HCT116 (cell line): ENCODE measurements at places on chromosomes 3 and 15. TPM values are rescaled to one million over a fixed set of nuclear protein-coding genes. Genes with fewer than 3 reads are reported as not detected.

DNA sequence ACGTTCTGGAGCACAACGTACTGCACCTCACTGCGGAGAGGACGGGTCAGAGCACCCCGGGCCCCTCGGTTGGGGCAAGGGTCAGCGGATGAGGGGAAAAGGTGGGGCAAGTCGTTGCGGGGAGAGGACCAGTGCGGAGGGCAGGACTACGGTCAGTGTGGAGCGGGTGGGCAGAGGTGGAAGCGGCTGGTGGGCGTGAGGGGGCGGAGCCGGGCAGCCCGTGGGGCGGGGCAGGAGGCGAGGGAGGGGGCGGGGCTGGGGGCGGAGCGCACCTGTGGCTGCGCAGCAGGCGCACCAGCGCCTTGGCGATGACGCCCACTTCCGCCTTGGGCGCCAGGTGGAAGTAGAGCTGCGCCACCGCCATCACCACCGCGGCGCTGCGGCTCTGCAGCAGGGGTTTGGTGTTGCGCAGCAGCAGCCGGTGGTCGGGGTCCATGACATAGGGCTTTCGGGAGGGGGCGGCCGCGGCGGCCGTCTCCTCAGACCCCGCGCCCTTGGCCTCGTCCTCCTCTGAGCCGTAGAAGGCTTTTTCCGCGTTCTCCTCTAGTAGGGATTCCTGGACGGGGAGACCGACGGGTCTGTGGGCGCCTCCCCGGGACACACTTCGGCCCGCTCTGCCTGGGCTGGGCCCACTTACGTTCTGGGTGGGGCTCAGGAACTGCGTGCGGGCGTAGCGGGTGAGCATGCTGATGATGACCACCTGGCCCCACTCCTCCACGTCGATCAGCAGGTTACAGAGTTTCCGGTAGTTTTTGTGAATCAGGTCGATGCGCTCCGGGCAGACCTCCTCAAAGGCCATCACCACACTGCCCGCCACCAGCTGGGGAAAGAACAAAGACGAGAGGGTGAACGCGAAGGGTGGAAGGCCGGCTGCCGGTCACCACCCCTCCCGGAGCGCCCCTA lies 29.2 kb downstream of the AP3B2 start:
- DNase-seq: no peak
- H3K4me3 ChIP-seq: no peak overlapping the region
- no peak overlapping the region for H3K27ac ChIP-seq

GRCh38 chr15:40091861-40092255 lies 16.8 kb downstream of the BMF start:
- no peak for DNase-seq
- no peaks in the 10 kb centered on the region for H3K27me3 ChIP-seq
- no peak overlapping the region for H3K27ac ChIP-seq
- no peak overlapping the region for H3K4me3 ChIP-seq
- peaks cover 4% of the 10 kb centered on the region for H3K4me1 ChIP-seq

GRCh38 chr3:170359178-170359704 lies 1.7 kb downstream of the SKIL start:
- H3K36me3 ChIP-seq: no peaks in the 10 kb centered on the region
- H3K27me3 ChIP-seq: no peaks in the 10 kb centered on the region
- H3K27ac ChIP-seq: no peak overlapping the region
- H3K4me3 ChIP-seq: no peak overlapping the region

KNL1 gene
- 30.6 TPM for total RNA-seq

DNA sequence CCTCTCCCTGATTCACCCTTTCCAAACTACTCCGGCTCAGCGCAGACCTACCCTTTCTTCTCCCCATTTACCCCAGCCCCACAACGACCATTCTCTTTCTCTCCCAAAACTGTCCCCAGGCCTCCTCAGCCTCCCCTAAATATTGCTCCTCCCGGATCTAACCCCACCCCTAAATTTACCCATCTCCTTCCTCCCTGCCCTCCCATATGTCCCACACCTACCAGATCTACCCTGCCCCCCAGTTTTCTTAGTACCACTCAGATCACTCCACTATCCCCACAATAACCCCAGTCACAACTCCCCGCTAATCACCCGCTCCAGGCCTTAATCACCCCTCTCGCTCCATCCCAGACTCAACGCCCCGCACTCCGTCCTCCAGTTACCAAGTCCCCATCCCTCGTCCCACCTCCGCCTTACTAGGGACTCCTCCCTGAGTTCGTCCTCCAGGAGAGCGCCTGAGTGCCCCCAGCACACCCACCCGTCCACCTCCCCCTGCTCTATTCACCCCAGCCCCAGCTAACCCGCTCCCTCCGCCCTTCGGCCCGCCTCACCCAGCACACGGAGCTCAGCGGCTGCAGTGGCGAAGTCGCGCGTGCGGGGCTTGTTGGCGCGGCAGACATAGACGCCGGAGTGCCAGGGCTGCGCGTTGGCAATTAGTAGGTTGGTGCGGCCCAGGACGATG lies 18.6 kb upstream of the IGDCC3 start:
- no peak overlapping the region for H3K4me3 ChIP-seq
- DNase-seq: no peak

- H3K36me3 ChIP-seq: no peaks in the 10 kb centered on the region
- H3K27me3 ChIP-seq: no peaks in the 10 kb centered on the region
- no peak overlapping the region for H3K4me3 ChIP-seq
- no peaks in the 10 kb centered on the region for H3K4me1 ChIP-seq
- H3K27ac ChIP-seq: no peak overlapping the region
These were observed 7.8 kb upstream of the NUP210 start for GRCh38 chr3:13427662-13428603.

DNA sequence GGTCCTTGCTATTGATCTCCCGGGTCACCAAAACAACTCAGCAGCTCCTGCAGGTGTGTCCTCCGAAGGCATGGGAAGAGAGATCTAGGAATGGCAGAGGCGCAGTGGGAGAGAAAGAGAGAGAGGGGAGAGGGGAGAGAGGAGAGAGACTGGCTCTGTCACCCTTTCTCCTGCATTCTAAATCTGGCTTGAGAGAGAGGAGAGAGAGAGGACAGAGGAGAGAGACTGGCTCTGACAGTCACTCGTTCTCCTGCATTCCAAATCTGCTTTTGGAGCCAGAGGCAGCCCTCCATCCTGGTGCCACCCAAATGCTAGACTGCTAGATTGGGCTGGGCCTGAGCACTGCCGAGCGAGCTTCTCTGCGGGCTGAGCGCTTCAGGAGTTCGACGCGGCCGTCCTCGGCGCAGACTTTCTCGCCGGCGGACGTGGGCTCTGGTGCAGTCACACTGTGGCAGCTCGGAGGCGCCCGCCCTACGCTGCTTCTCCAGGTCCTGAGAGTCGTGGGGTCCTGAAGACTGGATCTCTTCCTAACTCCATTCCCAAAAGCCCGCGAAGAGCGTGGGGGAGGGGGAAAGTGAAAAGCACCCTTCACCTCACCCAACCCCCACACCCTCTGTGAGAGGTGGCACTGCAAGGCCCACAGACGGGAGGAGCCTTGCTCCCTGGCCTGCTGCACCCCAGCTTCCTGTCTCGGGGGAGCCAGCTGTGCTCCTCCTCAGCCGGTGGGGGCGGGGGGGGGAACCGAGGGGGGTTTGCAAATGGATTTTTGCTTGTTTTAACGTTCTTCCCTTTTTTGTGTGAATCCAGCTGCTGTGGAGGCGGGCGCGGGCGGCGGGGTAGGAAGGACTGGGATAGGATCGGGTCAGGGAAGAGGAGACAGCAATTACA lies 222.3 kb downstream of the MEIS2 start:
- no peaks in the 10 kb centered on the region for H3K4me1 ChIP-seq
- H3K27ac ChIP-seq: no peak overlapping the region
- no peak for DNase-seq
- no peaks in the 10 kb centered on the region for H3K27me3 ChIP-seq
- no peak overlapping the region for H3K4me3 ChIP-seq

RBM15B gene
- total RNA-seq: 24.1 TPM

DNA sequence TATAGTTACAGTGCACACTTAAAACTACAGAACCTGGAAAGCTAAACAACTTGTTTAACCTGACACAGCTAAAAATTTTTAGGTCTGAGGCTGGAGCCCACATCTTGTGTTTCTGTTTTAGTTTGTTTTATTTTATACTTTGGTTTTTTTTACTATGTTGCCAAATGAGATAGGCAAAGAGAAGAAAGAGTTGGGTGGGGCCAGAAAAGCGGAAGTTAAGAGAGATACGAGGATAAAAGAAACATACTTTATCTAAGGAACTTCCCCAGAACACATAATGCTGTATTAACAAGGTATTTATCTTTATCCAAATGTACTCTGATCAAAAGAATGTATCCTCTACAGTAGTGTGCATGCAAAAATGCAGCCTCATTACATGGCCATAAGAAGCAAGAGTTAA lies 1145.7 kb downstream of the EPHA3 start:
- no peaks in the 10 kb centered on the region for H3K36me3 ChIP-seq
- no peak overlapping the region for H3K27ac ChIP-seq
- no peak overlapping the region for H3K4me3 ChIP-seq
- H3K4me1 ChIP-seq: no peaks in the 10 kb centered on the region

DNA sequence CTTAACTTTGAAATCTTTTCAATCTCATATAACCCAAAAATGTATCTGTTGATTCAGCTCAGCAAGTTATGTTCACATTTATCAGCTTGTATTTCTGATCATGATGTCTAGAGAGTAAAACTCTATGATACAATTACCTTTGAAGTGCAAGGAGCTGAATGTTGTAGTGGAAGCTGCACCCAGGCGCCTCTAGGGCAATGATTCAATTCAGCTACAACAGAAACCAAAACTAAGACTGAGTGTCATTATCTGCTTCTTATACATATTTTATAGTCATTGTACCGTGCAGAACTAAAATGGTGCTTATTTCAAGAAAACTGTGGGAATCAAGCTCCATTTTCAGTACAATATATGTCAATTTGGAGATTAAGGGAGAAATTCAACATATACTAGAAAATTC lies 1237.5 kb downstream of the ZPLD1 start:
- no peaks in the 10 kb centered on the region for H3K27me3 ChIP-seq
- H3K27ac ChIP-seq: no peak overlapping the region
- no peaks in the 10 kb centered on the region for H3K4me1 ChIP-seq
- H3K4me3 ChIP-seq: no peak overlapping the region

GRCh38 chr3:23198801-23199200 lies 4.3 kb upstream of the UBE2E2 start:
- H3K4me3 ChIP-seq: no peak overlapping the region
- DNase-seq: no peak
- no peaks in the 10 kb centered on the region for H3K36me3 ChIP-seq
- H3K4me1 ChIP-seq: no peaks in the 10 kb centered on the region
- H3K27ac ChIP-seq: no peak overlapping the region

- no peak overlapping the region for H3K4me3 ChIP-seq
- peaks cover 11% of the 10 kb centered on the region; the same call in 1 of the 2 replicates for H3K27me3 ChIP-seq
- H3K36me3 ChIP-seq: no peaks in the 10 kb centered on the region
- no peak overlapping the region for H3K27ac ChIP-seq
These were observed 86.5 kb downstream of the PRICKLE2 start for GRCh38 chr3:64138656-64139375.

GRCh38 chr3:13050446-13050845 lies 22.8 kb downstream of the IQSEC1 start:
- H3K27ac ChIP-seq: no peak overlapping the region
- no peak overlapping the region for H3K4me3 ChIP-seq
- no peak for DNase-seq
- no peaks in the 10 kb centered on the region for H3K4me1 ChIP-seq

GRCh38 chr15:32718227-32718820 lies 520 bp downstream of the GREM1 start:
- DNase-seq: no peak
- no peak overlapping the region for H3K4me3 ChIP-seq
- no peak overlapping the region for H3K27ac ChIP-seq
- no peaks in the 10 kb centered on the region for H3K36me3 ChIP-seq

DNA sequence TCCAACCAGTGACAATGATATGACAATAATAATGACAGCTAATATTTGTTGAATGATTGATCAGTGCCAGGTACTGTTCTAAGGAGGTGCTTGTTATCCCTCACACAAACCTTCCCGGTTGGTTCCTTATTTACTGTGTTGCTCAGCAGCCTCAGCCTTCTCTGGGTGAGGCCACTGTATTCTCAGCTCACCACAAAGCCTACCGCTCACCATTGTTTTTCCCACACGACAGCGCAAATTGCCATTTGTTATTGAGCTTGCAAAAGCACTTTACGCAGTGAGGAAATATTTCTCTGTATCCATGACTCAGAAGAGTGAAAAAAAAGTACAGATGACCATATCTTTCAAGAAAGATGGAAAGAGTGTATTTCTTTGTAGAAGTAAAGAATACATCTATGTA lies 49.5 kb upstream of the PDZRN3 start:
- H3K4me3 ChIP-seq: no peak overlapping the region
- H3K4me1 ChIP-seq: no peaks in the 10 kb centered on the region
- no peaks in the 10 kb centered on the region for H3K27me3 ChIP-seq
- H3K27ac ChIP-seq: no peak overlapping the region

- H3K4me1 ChIP-seq: peaks cover 18% of the 10 kb centered on the region
- no peak overlapping the region for H3K4me3 ChIP-seq
- no peak for DNase-seq
- H3K27me3 ChIP-seq: no peaks in the 10 kb centered on the region
- no peak overlapping the region for H3K27ac ChIP-seq
- no peaks in the 10 kb centered on the region for H3K36me3 ChIP-seq
These were observed 99.2 kb downstream of the CORO2B start for GRCh38 chr15:68677996-68678395.

DNA sequence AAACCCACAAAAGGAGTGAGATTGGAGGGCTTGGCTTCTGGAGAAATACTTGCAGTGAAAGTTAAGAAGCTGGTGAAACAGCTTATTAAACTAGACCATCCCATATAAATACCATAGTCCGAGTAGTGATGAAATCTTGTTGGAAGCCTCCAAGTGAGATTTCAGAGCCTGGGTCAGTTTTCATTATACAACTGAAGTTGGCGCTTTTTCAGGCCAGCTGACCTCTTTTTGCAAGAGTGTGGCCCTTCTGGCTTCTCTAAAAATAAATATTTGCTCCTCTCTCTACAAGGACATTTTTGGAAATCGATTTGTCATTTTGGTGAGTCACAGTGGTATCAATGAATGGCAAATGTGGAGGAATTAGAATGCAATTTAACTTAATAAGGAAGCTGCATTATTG lies 51.2 kb upstream of the THRB start:
- no peak overlapping the region for H3K4me3 ChIP-seq
- DNase-seq: no peak
- H3K36me3 ChIP-seq: no peaks in the 10 kb centered on the region
- no peak overlapping the region for H3K27ac ChIP-seq
- H3K4me1 ChIP-seq: no peaks in the 10 kb centered on the region
- H3K27me3 ChIP-seq: no peaks in the 10 kb centered on the region

DNA sequence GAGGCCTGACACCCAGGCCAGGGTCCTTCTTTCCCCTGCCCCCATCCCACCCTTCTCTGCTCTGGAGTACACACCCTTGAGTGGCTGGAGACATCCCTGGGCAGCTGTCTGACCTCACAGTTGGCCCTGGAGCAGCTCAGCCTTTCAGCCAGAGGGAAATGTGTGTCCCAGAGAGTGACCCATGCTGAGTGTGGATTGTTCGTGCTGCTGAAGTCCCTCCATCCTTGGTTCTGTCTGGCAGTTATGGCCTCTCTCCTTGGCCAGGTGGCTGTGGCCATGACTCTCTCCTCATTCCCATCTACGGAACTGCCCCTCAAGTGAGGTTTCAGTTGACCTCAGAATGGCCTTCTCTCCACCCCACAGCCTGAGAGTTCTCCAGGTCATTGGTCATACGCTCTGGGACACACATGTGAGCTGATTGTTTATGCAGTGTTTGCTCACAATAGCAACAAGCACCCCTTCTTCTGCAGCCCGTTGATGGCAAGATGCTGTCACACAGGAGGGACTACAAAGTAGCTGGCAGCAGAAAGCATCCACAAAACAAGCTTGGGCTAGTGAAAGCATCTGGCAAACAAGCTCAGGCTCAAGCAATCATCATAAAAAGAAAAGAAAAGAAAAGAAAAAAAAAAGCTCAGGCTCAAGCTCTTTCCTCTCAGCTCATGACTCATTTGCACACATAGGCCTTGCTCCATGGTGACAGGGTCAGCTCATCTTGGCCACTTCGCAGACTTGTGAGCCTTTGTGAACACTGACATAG lies 55.3 kb upstream of the ITGA11 start:
- no peak for DNase-seq
- no peak overlapping the region for H3K27ac ChIP-seq
- H3K4me1 ChIP-seq: no peaks in the 10 kb centered on the region
- H3K36me3 ChIP-seq: no peaks in the 10 kb centered on the region
